RKO (cell line): ENCODE measurements at places on chromosomes 11 and 22.

GRCh38 chr11:64284048-64284961, at the start of gene BAD:
BAD (minus strand) TSS chr11:64284665; CDS start chr11:64284368, 297 bp downstream.
- peak; percentile 93 for DNase-seq

DNA sequence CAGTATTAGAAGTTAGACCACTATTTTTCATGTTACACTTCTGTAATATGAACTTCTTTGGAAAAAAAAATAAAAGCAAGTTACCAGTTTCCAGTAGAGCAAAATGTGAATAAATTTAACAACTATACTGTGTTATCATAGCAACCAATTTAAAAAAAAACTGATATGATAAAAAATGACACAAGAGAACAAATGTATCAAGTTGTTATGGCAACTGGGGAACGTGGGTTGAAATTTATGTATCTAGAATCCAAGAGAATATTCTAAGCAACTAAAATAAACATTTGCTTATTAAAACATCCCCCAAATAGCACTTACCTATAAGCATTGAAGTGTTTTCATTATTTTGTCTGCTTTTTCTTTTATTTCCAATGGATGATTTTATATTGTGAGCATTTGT, 442.4 kb downstream of the DLG2 start:
- DNase-seq, result no peak

GRCh38 chr11:65432686-65433582, 10.3 kb downstream of the NEAT1 start:
- peak; percentile 77 for DNase-seq

- DNase-seq, result no peak
Measured at GRCh38 chr11:9362393-9362863, 22.0 kb upstream of the IPO7 start.

- no peak for DNase-seq
Measured at GRCh38 chr11:58465690-58466089, 23.7 kb upstream of the OR5B12 start.

- DNase-seq, result no peak
Measured at GRCh38 chr11:125388611-125389010, 107.5 kb downstream of the FEZ1 start.

DNA sequence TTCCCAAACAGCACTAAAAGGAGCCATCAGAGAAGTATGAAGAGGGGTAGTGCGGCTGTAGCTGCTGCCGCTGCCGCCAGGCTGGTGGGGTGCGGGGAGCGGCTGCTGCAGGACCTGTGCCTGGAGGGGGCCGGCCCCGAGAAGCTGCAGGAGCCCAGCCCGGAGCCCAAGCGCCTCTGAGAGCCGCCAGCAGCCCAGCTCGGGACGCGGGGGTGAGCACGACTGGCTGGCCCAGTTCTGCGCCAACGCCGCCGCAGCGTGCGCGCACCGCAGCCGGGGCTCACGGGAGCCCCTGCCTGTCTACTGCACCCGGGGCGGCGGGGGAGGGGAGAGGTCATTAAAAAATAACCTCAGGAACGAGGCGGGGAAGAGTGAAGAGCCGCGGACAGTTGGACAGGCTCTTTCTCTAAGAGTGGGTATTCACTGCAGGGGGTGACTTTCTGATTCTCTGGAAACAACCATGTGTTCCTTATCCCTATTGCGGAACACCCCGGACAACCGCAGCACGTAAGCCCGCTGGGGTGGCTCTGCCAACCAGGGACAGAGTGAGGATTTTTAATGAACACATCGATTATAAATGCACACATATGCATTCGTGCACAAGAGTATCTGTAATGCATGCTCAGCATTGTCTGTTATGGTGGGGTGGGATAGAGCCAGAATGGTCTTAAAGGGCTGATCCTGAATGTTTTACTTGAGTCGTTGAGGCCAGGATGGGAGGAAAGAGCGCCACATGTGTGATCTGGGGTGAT, 453 bp downstream of the GAS2 start:
- DNase-seq, result no peak

DNA sequence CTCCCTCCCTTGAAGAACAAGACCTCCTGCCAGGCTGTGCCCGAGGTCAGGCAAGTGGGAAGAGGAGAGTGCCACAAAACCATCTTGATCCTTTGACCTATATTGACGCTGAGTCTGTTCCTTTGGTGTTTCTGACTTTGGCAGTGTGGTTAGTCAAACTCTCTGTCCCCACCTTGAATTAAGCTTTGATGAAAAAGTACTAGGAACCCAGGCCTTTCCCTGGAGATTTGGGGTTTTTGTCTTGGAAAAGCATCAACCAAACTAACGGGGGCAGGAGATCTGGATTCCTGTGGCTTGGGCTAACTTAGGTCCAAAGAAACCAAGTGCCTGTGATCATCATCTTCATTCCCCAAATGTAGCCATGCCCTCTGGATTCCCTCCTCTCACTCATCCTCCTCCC, 40.4 kb downstream of the ARFGAP2 start:
- DNase-seq, result no peak

DNA sequence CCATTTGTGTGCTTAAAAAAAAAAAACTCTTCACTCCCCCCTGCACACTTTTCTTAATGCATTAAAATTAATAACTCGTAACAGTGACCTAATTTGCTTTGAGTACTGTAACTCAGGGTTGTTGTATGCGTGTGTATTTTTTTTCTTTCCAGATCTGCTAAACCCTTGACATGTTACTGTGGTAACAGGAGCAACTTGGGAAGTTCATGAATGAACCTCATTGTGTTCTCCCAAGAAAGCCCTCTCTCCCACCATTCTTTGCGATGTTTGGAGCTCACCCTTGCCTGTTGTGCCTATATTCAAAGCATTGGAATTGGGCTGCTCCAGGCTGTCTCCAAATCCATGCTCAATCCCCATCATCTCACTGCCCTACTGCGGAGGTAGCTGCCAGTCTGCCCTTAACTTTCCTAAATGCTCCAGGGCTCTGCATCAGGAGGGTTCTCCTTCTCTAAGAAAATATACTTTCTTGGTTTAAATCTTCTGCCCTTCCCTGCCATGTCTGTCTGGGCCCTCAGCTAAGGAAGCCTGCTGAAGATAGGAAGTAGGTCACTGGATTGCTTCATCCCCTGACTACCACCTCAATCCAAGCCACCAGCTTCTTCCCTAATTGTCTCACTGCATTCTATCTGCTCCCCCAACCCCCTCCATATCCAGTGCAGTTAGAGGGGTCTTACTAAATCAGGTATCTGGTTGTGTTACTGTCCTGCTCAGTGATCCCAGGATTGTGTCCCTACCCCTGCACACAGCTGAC, 70.3 kb downstream of the KIRREL3 start:
- no peak for DNase-seq

DNA sequence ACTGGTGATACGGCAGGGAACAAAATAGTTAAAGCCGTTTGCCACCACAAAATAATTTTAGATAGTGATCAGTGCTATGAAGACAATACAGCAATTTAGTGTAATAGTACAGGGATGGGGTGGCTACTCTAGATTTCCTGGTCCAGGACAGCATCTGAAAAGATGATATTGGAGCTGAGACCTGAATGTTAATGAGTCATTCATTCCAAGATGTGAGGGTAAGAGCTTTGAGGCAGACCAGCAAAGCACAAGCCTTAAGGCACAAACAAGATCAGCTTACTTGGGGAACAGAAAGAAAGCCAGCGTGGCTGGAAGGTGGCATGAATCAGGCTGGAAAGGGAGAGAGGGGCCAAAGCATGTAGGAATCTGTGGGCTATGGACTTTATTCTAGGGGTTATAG, 132.3 kb downstream of the TRIM44 start:
- no peak for DNase-seq

DNA sequence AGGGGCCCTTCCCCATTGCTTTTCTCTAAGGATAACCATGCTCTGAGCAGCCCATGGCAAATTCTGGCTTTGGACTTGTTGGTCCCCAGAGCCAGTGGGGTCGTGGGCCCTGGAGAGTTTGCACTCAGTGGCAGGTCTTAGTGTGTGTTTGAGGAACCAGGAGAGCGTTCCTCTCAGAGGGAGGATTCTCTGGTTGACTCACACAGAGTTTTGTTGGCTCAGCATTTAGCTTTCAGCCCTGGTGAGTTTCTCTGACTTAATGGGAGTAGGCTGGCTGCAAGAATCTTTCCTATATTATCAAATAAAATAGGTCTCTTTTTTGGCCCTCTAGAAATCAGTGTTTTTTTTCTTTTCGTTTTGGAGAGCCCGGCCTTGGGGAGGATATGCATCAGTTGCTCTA, 20.9 kb downstream of the ST14 start:
- DNase-seq, result no peak

DNA sequence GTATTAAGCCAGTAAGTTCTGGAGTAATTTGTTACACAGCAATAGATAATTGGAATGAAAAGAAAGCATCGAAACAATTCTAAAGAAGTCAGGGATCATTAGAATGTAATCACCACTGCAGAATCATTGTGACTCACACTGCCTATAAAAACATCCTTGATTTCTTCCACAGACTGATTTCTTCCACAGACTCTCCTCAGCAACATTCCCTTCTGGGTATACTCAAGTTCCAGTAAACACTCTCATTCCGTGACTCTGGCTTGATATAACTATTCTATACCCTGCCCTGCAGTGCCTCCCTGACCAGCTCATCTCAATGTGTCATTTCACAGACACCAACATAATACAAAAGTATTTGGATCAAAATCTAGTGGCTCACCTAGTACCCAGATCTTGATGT, 120.5 kb downstream of the BBOX1 start:
- DNase-seq, result no peak

GRCh38 chr11:73520353-73521061, 77.4 kb downstream of the FAM168A start:
- no peak for DNase-seq

- peak; percentile 2 for DNase-seq
Measured at GRCh38 chr22:35102663-35103062, 36.7 kb downstream of the ISX start.

DNA sequence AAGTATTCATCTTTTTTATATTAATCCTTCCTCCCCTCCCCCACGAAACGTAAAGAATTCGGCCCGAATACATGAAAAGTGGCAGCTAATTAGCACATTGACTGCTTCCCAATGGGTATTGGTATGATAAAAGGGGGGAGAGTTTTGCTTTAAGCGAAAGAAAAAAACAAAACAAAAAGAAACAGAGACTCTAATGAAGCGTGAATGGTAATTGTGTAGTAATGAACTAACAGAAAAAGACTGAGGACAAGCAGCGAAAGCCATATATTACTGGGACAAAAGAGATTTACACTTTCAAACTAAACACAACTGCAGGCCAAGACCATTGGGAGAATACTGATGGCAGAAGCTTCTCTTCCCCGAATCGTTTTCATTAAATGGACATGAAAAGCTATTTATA, 2.5 kb downstream of the DBX1 start:
- no peak for DNase-seq

DNA sequence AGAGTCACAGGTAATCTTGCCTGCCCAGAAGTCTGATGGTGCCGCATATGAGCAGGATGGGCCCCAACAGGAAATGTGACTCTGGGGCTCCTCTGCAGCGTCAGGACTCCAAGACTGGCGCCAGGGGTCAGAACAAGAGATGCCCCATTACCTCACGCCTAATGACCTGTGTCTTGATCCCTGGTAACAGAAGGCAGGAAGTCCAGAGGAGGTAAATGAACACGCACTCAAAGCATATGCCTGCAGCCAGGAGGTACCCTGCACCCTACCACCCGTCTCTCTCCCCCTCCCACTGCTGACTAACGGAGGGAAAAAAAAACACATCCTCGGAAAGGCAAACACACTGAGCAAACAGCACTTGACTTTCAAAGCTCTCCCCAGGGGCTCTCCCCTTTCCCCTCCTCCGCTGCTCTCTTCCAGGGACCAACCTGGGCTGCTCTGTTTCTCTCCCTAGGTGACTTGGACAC, 37.3 kb downstream of the ABCC8 start:
- DNase-seq, result no peak

DNA sequence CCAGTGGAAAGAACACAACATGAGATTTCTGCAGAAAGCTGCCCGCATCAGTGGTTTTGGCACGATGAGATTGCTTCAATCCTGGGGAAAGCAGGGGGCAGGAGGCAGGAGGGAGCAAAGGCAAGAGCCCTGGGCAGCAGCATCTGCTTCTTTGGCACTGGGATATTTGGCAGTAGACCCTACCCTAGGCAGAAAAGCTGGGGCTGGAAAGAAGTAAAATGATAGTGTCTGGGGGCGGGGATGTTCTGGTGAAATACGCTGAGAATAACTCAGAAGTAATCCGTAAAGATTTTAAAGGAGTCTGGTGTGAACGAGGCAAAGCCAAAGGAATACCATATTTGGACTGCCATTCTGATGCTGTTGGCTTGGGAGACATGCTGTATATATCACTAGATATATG, 62.0 kb downstream of the FAM76B start:
- DNase-seq, result no peak

DNA sequence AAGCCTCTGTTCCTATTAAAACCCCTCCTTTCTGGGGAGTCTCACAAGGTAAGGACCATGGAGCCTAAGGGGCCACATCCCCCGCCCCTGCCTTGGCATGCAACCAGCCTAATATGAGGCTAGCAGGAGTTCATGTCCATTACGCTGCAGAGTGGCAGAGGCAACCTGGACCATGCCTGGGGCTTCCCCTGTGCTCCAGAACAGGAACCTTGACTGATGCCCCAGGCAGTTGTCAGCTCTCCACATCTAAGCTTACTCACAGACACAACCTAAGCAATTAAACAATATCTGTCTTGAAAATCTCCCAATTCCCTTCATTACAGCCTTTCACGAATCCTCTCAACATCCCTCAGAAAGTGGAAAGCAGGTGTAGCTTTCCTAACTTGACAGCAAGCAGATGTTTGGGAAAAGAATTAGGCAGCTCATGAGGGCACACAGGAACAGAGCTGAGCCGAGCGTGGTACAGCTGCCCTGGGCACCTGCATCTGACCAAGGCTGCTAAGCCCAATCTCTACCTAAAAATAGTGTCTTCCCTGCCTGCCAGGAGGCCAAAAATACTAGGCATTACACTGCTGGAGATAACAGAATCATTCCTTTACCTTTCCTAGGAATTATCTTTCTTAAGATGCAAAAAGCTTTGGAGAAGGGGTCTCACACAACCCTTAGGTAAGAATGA, 20.8 kb downstream of the C11orf71 start:
- DNase-seq, result no peak

DNA sequence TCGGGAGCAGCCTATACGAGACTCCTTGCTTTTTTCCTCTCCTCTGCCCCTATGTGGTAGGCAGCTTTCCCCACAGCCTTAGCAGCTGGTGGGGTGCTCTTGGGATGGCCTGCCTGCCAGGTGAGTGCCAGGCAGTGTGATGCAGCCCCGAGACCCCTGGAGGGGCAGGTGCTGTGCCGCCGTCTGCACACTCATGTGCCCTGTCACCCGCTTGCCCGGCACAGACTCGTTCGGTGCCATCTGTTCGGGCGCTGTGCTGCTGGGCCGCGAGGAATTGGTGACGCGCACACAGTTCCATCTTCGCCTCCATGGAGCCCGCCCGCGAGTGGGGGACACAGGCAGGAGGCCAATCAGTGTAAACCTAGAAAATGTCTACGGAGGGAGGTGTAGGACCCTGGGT, 15.1 kb downstream of the TRMU start:
- no peak for DNase-seq

DNA sequence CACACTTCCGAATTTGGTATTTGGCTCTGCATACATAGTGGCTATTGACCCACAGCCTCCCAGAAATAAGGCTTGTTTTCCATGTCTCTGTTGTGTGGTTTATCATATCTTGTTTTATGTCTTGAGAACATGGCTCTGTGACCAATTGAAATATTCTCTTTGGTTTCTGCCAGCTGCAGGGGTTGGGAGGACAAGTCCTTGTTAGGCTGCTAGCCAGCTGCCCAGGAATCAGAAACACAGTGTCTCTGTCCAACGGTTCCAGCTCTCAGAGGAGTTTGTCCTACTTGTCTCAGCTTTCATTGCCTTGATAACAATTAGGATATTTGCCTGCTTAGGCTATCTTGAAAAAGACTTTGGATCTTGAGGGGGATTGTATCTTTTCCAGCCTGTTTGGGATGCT, 6.0 kb upstream of the SLC7A4 start:
- DNase-seq, result no peak
